ENCODE measurements at places on chromosomes 5 and 9. TPM values are rescaled to one million over a fixed set of nuclear protein-coding genes. Genes with fewer than 3 reads are reported as not detected.
A peak's percentile ranks its signal among the peaks of the same experiment; 100 is the strongest.

GRCh38 chr5:147507480-147508126 is 2.3 kb downstream of the DPYSL3 start:
- DNase-seq = no peak

LCN2 gene
- 2,733 TPM for total RNA-seq

- no peak for DNase-seq
These were observed 70.1 kb upstream of the PANK3 start for GRCh38 chr5:168649306-168649705.

DNA sequence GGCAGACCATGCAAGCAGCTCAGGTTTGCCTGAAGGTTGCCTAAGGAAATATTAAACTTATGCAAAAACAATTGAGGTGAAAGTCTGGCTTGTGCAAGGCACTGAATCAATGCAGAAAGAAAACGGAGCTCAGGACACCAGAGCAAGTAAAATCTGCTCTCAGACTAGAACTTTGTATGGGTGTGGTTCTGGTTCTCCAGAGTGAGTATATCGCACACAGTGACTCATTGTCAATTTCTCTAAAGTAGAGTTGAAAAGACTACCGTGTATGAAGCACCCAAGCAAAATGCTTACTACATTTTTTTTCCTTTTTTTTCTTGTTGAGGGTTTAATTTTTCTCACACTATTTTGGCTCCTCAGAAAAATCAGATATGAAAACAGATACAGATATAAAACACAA is 650.3 kb upstream of the CDH10 start:
- DNase-seq = no peak

DNA sequence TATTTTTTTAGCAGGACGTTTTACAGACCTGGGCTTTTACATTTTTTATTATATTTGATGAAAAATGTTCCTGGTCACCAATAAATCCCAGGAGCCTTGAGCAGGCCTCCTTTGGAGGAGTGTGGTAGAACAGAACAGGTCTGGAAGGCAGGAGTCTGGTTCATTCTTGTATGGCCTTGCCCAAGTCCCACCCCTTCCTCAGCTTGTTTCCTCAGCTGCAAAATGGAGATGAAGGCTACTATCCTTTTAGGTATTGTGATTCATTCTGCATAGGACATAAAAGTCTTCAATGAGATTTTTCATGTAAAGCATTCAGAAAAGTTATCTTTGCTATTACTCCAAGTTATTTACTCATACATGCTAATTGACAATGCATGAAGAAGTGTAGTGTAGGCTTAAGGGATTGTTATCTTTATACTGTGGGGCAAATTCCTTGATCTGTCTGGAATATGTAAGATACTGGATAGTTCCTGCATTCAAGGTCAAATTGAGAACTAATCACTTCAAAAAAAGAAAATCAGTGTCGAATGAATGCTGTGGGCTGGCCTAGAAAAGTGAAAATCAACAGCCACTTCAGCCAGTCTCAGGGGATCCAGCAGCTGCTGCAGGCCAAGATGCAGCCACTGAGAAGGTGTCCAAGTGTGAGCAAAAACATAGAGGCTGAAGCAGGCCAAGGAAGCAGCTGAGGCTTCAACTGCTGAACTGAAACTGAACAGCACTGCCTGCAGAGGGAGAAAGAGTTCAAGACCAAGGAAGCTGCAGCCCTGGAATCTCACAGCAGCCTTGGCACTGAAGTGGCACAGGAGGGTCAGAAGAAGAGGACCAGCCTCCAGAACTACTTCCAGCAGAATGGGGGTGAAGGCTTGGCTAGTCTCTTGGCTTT is 15.5 kb upstream of the SLC36A3 start:
- DNase-seq = peak; percentile 9

- DNase-seq = peak; percentile 76
These were observed 507 bp downstream of the CTNND2 start for GRCh38 chr5:11903614-11904264.

- no peak for DNase-seq
These were observed 35.3 kb upstream of the SMARCA2 start for GRCh38 chr9:1979741-1980367.

C8G gene
- 4.0 TPM for total RNA-seq

DNA sequence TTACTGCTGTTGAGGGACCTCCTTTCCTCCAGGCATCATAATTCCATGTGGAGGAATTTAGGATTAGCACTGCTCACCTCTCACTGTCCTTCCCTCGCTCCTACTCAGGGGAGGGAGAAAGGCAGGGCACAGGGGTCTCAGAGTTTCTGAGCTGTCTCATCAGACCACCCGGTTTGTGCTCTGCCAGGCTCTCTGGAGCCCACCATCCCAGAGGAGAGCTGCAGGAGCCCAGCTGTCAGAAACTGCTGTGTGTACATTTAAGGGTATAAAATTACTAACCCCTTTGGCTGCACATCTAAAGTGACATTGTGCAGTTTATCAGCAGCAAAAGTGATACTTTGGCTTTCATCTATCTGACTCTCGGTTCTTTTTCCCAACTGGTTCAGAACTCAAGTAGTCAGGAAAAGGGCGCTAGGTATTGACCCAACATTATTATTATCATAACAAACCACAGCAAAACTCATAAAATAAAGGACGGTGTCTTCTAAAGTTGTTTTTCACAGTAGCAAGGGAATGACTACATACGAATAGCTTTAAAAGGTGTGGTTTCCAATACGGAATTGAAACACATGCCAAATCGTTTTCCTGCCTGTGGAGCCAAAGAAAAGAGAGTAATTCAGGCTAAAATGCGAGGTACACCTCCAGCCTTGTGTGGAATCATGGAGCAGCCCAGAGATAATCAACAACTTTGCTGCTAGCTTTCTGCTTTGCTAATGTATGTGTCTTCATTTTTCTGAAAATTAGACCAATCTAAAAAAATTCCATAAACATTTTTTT is 348.1 kb downstream of the TMEM167A start:
- DNase-seq = no peak

TXN gene
- 278 TPM for total RNA-seq

GRCh38 chr9:136947955-136948510 is 3.0 kb downstream of the C8G start:
- DNase-seq = peak; percentile 65

PCDHGC3 gene
- total RNA-seq = 49.4 TPM

STING1 gene
- 79.6 TPM for total RNA-seq

DNA sequence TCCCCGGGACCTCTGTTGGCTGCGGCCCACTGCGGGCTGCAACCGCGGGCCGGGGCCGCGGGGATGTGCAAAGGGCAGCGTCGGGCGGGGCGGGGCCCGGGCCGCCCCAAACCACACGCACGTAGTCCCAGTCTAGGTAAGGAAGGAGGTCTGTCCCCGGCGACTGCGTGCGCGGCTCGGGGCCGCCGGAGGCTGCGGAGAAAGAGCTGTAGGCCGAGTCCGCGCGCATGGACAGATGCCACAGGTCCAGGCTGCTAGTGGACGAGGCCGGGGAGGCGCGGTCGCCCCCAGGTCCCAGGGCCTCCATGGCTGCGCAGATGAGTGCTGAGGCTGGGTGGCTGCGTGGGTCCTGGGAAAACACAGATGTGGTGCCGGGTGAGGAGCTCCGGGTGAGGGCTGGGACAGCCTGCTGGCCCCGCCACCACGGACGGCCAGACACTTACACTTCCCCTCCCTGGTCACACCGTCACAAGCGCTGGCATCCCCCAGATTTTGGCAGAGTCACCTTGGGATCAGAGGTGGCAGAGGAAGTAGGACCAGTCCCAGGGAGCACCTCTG is 4.5 kb downstream of the SHROOM1 start:
- no peak for DNase-seq

PKD2L2 gene
- not detected for total RNA-seq

- no peak for DNase-seq
These were observed 56.7 kb downstream of the TLE1 start for GRCh38 chr9:81632599-81632998.

ZNF879 gene
- total RNA-seq = 1.4 TPM

ADAMTS13 gene
- total RNA-seq = 4.7 TPM
